ENCODE measurements at places on chromosomes 2 and 18. TPM values are rescaled to one million over a fixed set of nuclear protein-coding genes. Genes with fewer than 3 reads are reported as not detected.

- no peak for DNase-seq
These were observed 149.0 kb downstream of the MIB1 start for GRCh38 chr18:21889570-21889969.

DNA sequence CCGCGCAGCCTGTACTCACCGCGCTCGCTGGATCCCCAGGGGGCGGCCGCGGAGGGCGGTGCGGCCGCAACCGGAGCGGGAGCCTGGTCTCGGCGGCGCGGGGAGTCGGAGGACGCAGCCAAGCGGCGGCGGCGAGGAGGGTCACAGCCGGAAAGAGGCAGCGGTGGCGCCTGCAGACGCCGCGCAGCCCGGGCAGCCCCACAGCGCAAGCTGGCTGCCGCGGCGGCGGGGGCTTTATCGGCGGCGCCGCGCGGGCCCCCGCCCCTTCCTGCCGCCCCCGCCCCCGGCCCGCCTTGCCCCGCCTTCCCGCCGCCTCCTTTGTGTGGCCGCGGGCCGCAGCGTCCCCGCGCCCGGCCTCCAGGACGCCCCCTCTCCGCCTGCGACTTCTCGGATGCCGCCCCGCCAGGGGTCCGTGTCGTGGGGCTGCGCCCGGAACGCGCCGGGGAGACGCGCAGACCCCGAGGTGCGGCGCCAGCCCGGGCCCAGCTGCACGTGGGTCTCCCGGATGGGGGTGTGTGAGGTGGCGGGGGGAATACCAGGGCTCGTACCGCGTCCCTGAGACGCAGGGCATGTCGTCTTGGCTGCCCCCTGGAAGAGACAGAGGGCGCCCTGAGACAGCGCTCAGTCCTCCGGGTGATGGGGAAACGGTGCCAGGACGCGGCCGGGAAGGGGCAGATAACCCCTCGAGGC lies at the start of gene SERPINE2:
Gene SERPINE2, minus strand, starts transcription at position 207 of the 690 bp plus-strand sequence. CDS start 37,386 bp downstream, outside the sequence.
- peak; percentile 78 for DNase-seq

DNA sequence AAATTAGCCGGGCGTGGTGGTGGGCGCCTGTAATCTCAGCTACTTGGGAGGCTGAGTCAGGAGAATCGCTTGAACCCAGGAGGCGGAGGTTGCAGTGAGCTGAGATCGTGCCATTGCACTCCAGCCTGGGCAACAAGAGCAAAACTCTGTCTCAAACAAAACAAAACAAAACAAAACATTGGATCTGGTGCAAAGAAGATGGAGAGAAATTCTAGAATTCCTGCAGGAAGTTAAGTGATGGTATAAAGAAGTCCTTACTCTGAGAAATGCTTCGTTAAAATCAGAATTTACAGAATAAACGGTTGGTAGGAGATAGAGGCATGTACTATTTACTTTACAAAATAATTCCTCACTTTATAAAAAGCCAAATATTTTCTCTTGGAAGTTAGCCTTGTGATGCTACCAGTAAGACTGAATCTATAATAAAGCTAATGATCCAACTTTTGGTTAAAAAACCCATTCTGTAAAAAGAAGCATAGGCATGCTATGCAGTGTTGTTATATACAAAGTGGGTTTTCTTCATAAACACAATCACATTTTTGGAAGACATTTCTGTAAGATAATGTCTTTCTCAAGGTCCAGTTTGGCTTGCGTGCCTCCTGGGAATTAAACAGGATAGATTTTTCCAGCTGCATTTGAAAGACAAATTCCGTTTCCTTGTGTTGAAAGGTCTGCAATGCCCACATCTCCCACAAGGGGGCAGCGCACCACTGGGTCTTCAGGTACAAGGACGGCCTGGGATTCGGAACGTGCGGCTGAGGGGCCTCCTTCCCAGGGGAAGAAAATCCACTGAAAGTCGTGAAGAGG lies 35.6 kb upstream of the PNO1 start:
- DNase-seq = peak; percentile 90

GPR39 gene
- not detected for total RNA-seq

DNA sequence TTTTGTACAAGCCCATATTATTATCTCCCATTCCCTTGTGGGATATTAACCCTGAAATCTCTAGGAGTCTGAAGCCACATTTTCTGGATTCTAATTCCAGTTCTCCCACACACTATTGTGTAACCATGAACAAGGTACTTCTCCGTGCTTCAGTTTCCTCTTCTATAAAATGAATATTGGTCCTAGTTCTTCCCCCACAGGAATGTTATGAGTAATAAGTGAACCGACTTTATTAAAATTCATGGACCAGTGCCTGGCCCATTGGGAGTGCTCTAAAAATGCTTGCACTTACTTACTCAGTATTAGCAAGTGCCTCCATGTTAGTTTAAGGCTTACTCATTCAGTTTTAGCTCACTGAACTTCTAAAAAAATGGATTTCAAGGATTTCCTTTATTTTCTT lies 1.4 kb upstream of the ACMSD start:
- no peak for DNase-seq

- DNase-seq = no peak
These were observed 203.5 kb upstream of the TWIST2 start for GRCh38 chr2:238644095-238645081.
